Ascending aorta (tissue), 2 donors: ENCODE measurements at places on chromosomes 7 and 10. TPM values are rescaled to one million over a fixed set of nuclear protein-coding genes. Genes with fewer than 3 reads are reported as not detected.

DNA sequence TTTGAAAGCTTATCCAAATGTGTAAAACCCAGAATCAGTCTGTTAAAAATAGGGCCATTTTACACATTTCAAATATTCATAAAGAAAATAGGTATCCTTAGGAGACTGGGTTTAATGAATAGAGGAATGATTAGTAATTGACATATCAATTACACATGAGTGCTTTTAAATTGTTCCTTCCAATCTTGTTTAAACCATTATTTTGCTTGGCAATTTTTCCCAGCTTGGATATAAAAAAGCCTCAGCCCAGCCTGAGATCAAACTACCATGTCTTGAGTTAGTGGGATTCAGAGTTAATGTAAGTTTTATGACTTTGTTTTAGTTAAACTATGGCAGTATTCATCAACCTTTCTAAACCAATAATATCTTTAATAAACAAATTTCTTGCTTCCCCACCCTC lies 28.3 kb downstream of the PARP12 start:
- no peak overlapping the region for H3K27ac ChIP-seq
- no peak for DNase-seq
- H3K27me3 ChIP-seq = no peaks in the 10 kb centered on the region
- no peaks in the 10 kb centered on the region for H3K4me1 ChIP-seq
- H3K4me3 ChIP-seq = no peak overlapping the region
- peaks cover 33% of the 10 kb centered on the region for H3K36me3 ChIP-seq

DNA sequence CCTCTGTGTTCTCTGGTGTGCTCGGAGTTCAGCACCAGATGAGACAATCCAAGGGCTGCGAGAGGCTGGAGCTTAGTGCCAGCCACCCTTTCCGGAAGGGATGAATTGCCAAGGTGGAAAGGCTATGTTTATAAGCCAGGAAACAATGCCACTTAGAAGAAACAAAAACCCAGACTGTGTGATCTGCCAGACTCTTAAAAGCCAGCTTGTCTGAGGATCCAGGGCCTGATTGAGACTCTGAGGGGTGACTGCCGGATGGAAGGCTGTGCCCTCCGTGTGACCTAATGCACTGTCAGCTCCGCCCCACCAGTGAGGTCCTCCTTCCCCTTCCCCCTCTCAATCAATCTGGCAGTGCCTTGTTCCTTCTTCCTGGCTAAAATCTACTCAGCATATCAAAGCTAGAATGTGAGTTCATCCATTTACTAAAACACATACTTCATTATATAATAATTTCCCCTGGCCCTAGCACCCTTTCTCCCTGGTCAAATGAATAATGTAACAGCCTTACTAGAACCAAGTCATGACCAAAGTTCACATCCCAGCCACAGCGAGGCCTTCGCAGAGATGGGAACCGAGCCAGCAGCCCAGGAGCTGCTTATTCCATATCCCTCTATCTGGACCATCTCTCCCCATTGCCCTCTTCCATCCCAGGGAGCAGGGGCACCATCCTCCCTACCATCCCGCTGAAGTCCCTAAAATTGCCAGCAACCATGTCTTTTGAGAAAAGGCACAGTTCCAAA lies 25.5 kb downstream of the FAM107B start:
- H3K4me1 ChIP-seq = peaks cover 40% of the 10 kb centered on the region
- H3K4me3 ChIP-seq = no peak overlapping the region
- no peaks in the 10 kb centered on the region for H3K27me3 ChIP-seq
- DNase-seq = no peak
- no peaks in the 10 kb centered on the region for H3K36me3 ChIP-seq

DNA sequence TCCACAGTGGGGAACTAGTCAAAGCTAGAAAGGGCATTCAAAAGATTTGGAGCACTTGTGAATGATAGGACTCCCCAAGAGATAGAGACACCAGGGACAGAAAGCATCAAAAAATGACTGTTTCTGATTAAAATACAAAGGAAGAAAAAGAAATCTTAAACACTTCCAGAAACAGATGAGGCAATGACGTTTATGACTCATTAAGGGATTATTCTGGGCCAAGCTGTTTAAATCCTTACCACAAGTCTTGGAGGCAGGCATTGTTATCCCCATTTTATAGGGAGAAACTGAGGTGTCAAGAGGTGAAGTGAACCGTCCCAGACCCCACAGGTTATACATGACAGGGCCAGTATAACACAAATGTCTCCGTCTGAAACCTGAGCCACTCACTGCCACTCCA lies 68.3 kb upstream of the AMPH start:
- H3K27me3 ChIP-seq = no peaks in the 10 kb centered on the region
- H3K4me3 ChIP-seq = no peak overlapping the region
- H3K36me3 ChIP-seq = no peaks in the 10 kb centered on the region
- H3K27ac ChIP-seq = no peak overlapping the region
- H3K4me1 ChIP-seq = no peaks in the 10 kb centered on the region
- no peak for DNase-seq

- peaks cover 47% of the 10 kb centered on the region for H3K4me1 ChIP-seq
- H3K36me3 ChIP-seq = no peaks in the 10 kb centered on the region
- peak overlapping the region; percentile 35 for H3K27ac ChIP-seq
- DNase-seq = no peak
- no peak overlapping the region for H3K4me3 ChIP-seq
These were observed 66.5 kb downstream of the ADD3 start for GRCh38 chr10:110074298-110074697.

DNA sequence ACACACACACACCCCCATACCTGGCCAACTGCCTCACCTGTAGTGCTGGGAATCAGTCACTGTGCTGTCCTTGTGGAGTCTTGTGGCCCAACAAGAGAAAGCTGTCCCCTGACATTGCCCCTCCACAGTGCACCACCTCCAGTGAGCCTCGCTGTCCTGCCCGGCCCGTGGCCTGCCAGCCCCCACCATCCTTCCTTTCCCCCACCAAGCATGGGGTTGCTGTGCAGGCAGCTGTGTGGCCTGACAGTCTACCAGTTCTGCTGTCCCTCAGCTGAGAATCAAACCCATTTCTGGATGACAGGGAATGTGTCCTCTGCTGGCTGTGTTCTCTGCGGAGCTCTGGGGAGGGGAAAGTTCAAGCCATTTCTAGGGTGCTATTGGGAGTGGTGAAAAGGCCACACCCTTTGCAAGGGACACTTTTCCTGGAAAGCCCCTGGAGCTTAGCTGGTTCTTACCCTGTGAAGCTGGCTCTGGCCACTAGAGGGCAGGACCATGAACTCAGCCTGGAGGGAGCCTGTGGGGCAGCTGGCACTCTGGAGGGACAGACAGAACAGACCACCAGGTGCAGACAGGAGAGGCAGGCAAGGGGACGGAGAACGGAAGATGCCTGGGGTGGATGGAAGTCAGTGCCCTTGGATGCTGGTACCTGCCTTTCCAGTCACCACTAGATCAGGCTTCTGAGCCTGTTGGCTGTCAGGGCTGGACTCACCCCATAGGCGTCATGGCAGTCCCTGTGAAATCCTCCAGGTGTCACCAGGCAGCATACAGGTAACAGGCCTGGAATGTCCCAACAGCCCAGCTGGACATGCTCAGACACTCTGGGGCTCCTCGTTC lies 10.5 kb upstream of the MTPAP start:
- no peaks in the 10 kb centered on the region for H3K36me3 ChIP-seq
- no peaks in the 10 kb centered on the region for H3K4me1 ChIP-seq
- no peaks in the 10 kb centered on the region for H3K27me3 ChIP-seq

The SHTN1 gene
- total RNA-seq = 3.0 TPM

The PDIA4 gene
- total RNA-seq = 129 TPM
